8988T (cell line): ENCODE measurements at places on chromosomes 3 and 15.

DNA sequence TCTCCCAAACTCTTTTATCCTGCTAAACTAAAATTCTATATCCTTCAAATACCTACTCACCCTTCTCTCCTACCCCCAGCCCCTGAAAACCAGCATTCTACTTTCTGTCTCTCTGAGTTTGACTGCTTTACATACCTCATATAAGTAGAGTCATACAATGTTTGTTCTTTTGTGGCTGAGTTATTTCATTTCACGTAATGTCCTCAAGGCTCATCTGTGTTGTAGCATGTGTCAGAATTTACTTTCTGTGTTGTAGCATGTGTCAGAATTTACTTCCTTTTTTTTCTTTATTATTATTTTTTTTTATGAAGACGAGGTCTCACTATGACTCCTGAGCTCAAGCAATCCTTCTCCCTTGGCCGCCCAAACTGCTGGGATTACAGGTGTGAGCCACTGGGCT, 20.1 kb downstream of the IFT122 start:
- DNase-seq: no peak

GRCh38 chr3:58044691-58045483, 36.7 kb downstream of the FLNB start:
- no peak for DNase-seq

- no peak for DNase-seq
Measured at GRCh38 chr3:56368846-56369245, 99.4 kb downstream of the ERC2 start.

DNA sequence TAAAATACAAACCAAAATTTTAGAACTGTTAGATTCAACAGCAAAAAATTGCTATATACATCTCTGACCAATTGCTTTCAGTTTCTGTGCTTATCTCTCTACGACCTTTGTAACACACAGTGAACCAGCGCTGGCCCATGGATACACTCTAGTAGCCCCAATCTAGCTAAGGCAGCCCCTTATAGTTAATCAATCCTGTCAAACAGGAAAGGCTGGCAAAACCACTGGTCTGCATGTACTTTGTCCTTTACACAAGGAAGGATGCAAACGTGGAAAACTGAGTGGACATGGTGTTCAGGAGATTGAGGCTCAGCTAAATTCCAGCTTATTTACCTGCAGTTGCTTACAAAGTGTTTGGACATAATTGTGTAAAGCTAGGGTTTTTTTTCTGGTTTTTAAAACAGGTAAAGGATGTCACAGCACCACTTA, 25.9 kb downstream of the ADGRG7 start:
- DNase-seq: no peak

GRCh38 chr15:73684581-73685455, 635 bp downstream of the CD276 start:
- no peak for DNase-seq

DNA sequence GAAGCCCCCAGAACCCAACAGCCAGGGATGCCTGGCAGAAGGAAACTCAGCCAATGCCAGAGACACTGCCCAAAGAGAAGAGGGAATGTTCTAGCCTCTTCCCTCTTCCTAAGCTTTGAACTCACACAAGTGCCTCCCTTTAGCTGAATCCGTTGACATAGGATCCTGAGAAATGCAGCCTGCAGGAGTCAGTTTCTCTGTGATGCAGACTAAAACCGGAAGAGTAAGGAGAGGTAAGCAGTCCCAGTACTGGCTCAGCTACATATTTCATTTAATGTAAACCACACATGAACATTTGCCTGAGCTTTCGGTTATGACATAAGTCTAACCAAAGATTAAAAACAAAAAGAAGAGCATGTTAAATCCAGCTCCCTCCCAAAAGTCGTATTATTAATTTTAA, 768.7 kb downstream of the TBL1XR1 start:
- no peak for DNase-seq

DNA sequence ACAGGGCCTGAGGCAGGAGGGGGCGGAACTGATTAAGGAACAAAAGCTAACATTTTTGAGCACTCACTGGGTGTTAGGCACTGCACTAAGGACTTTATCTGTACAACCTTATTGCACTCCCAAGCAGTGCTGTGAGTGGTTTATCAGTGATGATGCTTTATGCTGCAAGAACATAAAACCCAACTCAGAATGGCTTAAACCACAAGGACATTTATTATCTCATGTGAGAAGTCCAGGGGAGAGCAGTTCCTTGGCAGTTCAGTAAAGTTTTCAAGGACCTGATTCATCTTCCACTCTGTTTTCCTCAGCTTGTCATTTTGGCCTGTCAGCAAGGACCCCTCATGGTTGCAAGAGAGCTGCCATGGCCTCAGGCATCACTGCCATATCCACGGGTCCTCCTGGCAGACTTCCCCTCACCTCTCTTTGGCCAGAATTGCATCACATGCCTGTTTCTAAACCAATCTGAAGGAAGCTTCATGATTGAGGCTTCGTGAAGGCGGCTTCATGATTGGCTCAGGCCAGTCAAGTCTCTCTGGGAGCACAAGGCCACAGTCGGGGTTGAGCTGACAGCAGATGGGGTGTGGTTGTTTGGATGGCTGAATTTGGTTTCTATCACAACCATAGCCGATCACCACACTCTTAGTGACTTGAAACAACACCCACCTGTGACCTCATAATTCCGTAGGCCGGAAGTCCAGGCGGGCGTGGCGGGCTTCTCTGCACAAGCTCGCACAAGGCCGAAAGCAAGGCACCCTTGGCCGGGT, 15.8 kb downstream of the EFCC1 start:
- DNase-seq: no peak

GRCh38 chr3:158802409-158803268, 785 bp downstream of the MFSD1 start:
- no peak for DNase-seq

- no peak for DNase-seq
Measured at GRCh38 chr15:68391121-68391520, 40.8 kb downstream of the ITGA11 start.

GRCh38 chr15:36880224-36880912, 220.0 kb downstream of the MEIS2 start:
- no peak for DNase-seq

- no peak for DNase-seq
Measured at GRCh38 chr3:131714585-131715220, 211.9 kb upstream of the MRPL3 start.

- DNase-seq: no peak
Measured at GRCh38 chr3:144431134-144431533, 459.5 kb downstream of the DIPK2A start.

- no peak for DNase-seq
Measured at GRCh38 chr3:55538158-55538557, 51.1 kb upstream of the WNT5A start.

- no peak for DNase-seq
Measured at GRCh38 chr3:88443066-88443465, 293.3 kb downstream of the C3orf38 start.

DNA sequence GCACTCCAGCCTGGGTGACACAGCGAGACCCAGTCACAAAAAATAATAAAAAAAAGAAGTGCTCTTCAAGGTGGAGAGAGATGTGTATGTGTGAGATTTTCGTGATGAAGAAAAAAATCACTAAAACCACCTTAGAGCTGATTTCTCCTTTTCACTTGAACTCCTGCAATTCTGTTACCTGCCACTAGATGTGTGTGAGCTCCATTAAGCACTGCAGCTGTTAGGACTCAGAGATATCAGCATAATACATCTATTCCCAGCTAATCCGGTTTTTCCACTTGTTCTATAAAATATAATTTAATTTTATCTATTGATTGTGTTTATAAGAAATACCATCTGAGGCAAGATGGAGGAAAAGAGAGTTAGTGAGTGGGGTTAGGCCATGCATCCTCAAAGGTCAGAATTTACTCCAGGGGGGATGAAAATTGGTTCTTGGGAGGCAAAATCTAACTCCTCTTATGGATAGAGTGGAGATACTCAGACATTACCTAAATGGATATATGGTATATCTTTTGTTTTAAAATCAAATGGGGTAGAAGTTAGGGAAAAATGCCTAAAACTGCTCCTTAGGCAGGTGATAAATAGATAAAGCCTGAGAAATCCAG, 152.7 kb downstream of the IL20RB start:
- no peak for DNase-seq

DNA sequence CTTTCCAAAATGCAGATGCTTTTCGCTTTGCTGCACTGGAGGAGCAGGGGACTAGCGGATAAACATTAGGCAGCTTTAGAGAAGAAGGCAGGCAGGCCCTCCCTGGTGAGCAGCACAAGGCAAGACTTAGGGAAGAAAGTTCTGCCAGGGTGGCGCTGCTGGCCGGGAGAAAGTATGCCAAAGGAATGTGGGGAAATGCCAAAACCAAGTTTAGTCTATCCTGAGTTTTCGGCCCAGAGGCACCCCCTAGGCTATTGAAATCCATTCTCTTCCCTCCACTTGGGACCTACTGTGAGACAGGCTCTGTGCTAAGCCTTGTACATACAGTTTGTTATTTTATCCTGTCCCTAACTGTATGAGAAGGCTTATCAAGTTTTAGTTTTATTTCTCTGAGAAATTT, 9.2 kb downstream of the SHC4 start:
- no peak for DNase-seq

DNA sequence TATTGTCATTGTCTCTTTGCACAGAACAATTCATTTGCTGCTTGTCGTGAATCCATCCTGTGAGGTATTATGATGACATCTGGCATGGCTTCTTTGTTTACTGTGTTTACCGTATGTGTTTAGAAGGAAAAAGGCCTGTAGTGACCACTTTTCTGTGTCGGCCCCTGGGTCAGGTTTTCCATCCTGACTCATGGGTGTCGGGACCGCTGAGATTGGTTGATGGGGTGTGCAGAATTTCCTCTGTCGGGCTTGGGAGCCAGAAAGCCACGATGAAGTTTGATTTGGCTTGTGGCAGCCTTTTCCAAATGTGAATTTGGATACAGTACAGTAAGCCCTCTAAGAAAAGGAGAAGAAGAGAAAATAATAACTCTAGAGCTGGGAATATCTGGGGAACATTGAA, 113.5 kb downstream of the FNDC3B start:
- DNase-seq: no peak

DNA sequence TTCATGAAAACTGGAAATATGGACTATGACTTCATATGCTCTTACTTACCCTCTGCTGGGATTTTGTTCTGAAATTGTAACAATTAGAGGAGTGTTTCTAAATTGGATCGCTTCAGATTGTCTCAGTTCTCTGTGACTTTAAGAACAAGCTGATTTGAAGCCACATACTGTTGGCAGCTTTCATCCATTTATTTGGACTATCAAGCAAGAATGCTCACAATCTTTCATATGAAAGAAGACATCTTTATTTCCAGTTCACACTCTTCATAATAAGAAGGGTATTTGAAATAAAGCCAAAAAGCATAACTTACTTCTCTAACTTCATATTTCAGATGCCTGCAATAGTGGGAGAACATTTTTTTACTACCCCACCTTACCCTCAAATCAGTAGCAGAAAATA, 491.6 kb upstream of the TPRG1 start:
- DNase-seq: no peak

- no peak for DNase-seq
Measured at GRCh38 chr3:111989061-111989678, 9.6 kb upstream of the TAGLN3 start.

- no peak for DNase-seq
Measured at GRCh38 chr3:132198516-132198915, 118.7 kb upstream of the ACP3 start.

DNA sequence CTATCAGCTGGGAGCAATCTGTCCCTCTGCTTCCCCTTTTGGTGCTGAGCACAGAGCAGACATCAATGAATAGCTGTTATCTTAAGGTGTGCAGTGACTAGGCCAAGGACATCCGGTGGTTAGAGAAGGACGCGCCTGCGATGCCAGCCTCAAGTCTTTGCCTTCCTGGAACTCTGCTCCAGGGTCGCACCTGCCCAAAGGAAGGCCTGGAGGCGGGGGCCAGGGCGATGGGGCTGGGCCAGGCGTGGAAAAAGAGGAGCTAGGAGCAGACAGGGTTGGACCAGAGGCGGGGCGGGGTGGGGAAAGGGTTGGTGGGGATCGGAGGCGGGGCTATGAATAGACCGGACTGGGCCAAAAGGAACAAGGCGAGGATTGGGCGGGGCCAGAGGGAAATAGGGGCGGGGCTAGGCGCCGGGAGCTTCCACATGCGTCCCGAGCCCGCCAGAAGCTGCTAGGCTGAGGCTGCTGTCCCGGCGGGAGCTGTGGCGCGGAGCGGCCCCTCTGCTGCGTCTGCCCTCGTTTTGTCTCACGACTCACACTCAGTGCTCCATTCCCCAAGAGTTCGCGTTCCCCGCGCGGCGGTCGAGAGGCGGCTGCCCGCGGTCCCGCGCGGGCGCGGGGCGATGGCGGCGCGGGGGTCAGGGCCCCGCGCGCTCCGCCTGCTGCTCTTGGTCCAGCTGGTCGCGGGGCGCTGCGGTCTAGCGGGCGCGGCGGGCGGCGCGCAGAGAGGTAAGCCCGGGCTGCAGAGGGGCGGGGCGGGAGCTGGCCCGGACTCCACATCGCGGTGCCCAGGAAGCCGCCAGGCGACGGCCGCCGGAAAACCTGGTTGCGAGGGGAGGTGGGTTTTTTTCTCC, at the start of gene CHRNA5:
Gene CHRNA5, plus strand, starts transcription at position 424 of the 854 bp plus-strand sequence. Its CDS starts 200 bp downstream, at position 624.
- peak; percentile 52 for DNase-seq

GRCh38 chr15:36777926-36778325, 198.5 kb downstream of the CDIN1 start:
- DNase-seq: no peak

GRCh38 chr3:73385568-73385967, 239.2 kb downstream of the PDZRN3 start:
- DNase-seq: no peak
